AG04450 (cell line): ENCODE measurements at places on chromosomes 5 and 9.

DNA sequence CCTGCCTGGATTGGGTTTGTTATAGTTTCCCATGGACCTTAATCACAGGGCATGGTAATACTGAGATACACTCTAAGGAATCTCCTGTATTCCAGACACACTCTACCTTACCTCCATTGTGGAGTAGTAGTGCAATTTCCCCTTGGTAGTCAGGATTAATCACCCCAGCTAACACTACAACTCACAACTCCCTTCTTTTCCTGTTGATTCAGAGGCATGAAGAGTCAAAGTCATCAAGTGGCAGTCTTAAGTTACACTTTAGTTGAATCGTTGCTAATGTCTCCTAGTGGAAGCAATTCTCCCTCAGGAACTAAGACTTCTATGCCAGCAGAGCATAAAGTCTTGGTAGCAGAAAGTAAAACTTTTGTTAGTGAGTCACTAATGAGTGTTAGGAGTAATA, 122.7 kb upstream of the APC start:
- DNase-seq = no peak

DNA sequence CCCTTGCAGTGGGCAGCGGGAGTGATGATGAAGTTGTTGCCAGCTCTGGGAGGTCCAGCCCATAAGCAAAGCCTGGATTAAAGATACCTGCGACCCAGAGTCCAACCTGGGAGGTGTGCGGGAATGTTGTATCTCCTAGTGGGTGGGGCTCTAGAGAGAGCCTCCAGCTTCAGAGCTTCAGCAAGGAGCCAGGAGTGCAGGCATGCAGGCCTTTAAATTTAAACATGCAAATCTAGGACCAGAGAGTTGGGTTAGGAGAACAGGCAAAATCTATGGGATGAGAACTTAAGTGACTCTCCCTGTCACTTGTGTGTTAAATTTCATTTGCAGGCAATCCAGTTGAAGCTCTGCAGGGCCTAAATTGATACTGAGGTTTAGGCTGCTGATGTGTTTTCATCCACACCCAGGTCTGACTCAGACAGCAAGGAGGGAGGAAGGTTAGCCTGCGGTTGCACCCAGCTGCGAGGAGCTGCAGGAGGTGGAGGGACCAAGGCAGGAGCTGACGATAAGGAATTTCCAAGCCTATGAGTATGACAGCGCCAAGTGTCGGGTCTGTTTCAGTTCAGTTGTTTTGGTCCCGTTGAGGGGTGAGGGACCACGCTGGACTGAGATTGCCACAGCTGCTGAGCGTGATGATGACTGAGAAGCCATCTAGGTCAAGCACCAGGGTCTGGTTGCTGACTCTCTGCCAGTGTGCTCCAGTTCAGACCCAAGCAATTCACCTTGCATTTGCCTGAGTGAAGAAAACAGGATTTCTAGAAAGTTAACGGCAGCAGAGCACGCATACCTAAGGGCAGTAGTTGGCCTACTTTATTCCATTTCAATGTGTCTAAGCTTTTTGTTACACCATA, 243.0 kb downstream of the ICE1 start:
- DNase-seq = no peak

DNA sequence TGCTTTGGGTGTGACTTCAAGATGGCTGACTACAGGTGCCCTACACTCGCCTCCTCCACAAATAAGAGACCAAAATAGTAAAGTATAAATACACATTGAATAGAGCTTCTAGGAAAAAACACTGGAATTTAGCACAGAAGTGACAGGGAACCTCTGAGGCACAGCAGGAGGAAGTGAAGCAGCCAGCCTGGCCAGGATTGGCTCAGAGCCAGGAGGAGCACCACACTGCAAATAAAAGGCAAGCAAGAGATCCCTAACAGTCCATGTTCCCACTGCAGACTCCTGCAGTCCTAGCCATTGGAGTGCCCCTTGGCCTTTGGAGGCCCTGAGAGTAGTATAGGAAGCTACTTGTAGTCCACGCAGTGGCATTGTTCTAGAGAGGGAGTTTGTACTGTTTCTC, 186.7 kb upstream of the TLX3 start:
- DNase-seq = no peak

GRCh38 chr5:55638455-55638854, 73.7 kb downstream of the SLC38A9 start:
- no peak for DNase-seq

DNA sequence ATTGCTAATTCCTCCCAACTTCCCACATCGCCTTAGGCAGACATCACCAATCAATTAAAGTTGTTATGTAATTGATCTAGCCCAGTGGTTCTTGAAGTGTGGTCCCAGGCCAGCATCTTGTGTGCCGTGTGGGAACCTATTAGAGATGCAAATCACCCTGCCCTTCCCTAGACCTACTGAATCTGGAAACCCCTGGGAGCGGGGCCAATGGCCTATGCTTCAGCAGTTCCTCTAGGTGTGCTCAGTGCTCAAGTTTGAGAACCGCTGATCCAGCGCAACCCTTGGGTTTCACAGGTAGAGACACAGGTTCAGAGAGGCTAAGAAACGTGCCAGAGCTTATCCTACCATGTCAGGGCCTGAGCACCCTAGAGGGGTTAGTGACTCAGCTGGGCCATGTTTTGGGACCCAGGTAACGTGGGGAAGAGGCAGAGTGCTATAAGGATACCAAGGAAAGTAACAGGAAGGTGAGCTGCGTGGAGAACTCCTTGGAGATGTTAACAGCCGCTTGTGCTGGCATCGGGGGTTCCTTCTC, 4.4 kb downstream of the SLC34A1 start:
- no peak for DNase-seq

- DNase-seq = no peak
Measured at GRCh38 chr5:154309805-154310204, 119.3 kb downstream of the GALNT10 start.

DNA sequence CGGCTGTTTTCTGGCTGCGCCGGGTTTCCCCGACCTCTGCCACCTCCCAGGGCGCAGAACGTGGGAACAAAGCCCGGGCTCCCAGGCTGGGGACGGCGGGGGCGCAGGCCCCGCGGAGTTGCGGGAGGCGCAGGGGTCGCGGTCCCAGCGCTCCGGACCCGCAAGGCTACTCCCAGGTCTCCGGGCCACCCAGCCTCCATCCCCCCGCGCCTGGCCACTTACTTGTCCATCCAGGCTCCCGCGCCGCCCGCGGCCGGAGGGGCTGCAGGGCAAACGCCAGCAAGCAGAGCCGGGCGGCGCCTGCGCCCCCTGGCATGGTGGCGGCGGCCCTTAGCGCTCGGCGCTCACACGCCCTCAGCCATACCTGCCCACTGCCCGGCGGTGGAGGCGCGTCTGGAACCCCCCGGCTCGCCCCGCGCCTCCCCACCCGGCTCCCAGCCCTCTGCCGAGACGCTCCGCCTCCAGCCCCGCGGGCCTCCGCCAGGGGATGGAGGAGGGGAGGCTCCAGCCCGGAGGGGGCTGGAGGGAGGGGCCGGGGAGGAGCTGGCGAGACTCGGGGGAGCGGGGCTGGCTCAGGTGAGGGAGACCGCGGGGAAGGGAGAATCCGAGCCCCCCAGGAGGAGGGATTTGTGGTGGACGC, at the start of gene ADAM19:
ADAM19 (minus strand) TSS at position 395 of the 640 bp plus-strand sequence; CDS start at position 316, 79 bp downstream.
- no peak for DNase-seq

- DNase-seq = no peak
Measured at GRCh38 chr5:139640421-139641115, 7.6 kb upstream of the CXXC5 start.

DNA sequence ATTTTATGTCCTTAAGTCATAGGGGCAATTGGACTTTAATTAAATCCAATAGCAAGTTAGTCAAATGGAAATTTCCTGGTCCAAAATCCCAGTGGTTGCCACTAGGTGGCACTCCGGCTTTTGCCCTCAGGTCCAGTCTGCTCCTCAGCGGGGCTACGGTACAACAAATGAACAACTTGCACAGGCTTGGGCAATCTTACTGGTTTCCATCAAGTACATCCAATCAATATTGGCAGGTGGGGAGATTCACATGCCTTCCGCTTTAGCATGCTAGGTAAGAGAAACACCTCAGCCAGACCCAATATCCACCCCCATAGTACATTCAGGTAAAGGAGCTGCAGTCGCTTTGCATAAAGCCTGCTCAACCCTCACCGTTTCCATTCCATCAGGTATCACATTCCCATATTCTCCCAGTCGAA, 6.3 kb upstream of the MXD3 start:
- DNase-seq = peak; percentile 63

GRCh38 chr9:82593501-82593900, 469.4 kb downstream of the RASEF start:
- no peak for DNase-seq
